ENCODE measurements at places on chromosomes 13 and 19.

- no peak for DNase-seq
Observed at GRCh38 chr19:39310558-39311311, 9.9 kb downstream of the LRFN1 start.

GRCh38 chr13:77810878-77811277 is 107.8 kb downstream of the EDNRB start:
- DNase-seq: no peak

DNA sequence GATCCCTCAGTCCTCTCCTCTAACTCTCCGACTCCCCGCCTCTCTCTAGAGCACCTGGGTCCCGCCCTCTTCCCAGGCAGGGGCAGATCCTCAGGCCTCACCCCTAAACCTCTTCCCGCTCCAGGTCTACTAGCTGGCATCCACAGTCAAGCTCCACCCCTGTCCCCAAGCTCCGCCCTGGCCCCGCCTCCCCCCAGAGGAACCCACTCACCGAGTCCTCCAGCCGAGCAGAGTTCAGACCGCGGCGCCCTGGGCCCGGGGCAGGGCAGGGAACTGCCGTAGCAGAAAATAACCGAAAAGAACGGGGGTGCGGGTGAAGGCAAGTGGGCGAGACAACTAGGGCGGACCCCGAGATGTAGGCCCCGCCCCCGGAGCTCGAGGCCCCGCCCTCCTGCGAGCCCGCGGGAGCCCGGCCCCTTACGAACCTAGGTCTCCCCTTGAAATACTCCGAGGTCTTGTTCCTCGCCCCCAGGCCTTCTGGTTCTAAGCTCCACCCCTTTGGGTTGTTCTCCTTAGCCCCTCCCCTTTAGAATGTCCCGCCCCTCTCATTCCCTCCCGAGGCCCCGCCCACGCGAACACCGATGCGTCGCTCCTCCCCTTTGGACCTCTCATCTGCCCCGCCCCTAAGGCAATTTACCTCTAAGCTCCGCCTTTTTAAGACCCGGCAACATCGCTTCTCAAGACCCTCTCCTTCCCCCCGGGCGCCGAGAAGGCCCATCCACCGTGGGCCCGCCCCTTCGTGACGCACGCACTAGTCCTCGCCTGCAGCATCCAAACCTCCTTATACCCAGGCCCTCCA is at the start of gene GGN:
Gene GGN, minus strand, starts transcription at position 485 of the 799 bp plus-strand sequence. CDS start 773 bp downstream, outside the sequence.
- peak; percentile 86 for DNase-seq

- no peak for DNase-seq
Observed at GRCh38 chr19:38900743-38901190, 998 bp downstream of the NFKBIB start.

DNA sequence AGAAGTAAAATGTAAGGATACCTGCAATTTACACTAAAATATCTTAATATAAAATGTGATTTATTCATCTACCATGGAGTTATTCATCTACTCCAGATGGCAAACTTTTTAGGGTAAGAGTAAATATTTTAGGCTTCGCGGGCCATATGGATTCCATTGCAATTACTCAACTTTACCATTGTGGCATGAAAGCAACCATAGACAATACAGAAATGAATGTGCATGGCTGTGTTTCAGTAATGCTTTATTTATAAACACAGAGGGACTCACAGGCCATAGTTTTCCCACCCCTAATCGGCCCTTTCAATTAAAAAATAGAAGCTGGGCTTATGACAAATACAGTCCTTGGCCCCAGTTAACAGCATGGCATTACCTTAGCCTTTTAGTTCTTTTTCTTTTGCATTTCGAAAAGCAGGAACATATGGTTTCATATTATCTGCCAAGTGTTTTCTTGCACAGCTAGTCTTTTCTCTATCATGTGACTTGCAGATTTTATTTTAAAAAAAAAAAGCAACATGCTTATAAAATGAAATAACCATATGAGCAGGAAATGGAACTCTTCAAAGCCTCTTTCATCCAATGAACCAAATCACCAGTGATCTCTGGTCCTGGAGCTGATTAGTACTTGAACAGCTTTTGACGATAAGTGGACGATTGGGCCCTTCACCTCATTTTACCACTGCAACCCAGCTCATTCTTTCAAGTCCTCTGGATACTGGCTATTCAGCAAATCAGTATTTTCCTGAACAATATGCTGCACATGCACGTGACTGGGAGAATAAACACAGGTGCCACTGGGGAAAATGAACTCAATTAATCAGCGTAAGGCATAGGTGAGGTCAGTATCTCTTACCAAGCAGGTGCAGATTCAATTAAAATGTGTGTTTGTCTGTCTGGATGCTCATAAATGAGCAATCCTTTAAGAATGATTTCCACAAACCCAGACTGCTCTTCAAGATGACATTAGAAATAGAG is 63.9 kb downstream of the LHFPL6 start:
- no peak for DNase-seq

- no peak for DNase-seq
Observed at GRCh38 chr19:33804021-33804799, 7.5 kb downstream of the KCTD15 start.

DNA sequence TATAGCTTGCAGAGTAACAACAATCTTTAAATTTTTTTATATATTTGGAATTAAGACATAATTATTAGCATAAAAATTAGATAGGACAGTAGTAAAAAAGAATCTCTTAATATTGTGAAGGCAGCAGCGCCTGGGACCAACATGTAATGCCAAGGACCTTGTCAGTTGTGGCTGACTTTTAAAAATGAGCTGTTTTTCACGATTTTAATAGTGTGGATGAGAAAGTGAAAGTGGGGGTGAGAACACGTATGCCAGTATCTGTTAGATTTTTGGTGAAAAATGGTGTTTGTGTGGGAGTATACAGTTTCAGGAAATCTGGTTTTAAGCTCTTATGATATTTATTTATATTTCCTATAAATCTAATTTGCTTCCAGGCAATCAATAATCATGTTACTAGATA is 125.2 kb downstream of the LMO7 start:
- no peak for DNase-seq

GRCh38 chr19:46620716-46621115 is 4.2 kb downstream of the PTGIR start:
- no peak for DNase-seq

GRCh38 chr13:108115738-108116137 is 99.6 kb downstream of the LIG4 start:
- no peak for DNase-seq

GRCh38 chr13:98254513-98254912 is 77.4 kb upstream of the RNF113B start:
- no peak for DNase-seq

- no peak for DNase-seq
Observed at GRCh38 chr13:35856084-35856483, 275.1 kb downstream of the DCLK1 start.

DNA sequence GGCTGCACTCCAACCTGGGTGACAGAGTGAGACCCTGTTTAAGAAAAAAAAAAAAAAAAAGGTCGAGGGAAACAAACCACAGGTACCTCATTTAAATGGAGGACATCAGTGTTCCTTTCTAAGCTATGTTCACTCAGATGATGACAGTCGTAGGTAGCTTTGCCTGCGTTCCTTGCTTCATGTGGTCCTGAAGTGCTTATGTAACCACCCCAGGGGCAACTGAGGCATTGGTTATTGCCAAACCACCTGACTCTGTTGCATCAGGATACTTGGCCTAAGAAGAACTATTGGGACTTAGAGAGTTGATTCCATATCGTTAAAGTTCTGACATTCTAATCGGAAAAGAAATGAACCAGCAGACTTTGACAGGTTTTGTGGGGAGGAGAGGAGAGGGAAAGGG is 51.7 kb downstream of the SPATA13 start:
- DNase-seq: no peak

- no peak for DNase-seq
Observed at GRCh38 chr19:46611776-46612175, 10.6 kb downstream of the CALM3 start.

GRCh38 chr19:2474232-2475017 is 1.5 kb upstream of the GADD45B start:
- DNase-seq: peak; percentile 68

DNA sequence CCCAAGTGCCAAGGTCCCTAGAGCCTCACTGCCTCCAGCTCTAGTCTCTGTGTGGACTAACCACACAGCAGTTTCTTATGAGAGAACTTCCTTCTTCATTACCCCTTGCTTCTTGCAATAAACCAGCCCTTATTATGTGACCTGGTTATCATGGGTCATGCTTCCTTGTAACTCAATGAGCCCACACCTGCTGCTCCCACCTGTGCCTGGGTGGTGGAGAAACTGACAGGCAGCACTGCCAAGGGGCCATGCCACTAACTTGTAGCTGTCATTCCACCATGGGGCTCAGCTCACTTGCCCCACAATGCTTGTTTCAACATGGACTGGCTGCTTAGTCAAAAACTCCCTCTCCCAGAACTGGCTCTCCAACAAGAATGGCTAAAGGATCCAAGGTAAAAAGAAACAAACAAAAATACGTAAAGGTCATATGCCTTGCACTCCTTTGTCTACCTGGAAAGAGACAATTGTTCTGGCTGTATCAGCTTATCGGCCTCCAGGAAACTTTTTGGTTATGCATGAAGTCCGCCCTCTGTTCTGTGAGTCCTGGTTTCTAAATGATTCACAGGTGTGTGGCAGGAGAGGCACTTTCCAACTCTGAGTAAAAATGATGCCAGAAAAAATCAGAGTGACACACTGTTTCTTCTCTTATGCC is 446.4 kb downstream of the COG6 start:
- no peak for DNase-seq

DNA sequence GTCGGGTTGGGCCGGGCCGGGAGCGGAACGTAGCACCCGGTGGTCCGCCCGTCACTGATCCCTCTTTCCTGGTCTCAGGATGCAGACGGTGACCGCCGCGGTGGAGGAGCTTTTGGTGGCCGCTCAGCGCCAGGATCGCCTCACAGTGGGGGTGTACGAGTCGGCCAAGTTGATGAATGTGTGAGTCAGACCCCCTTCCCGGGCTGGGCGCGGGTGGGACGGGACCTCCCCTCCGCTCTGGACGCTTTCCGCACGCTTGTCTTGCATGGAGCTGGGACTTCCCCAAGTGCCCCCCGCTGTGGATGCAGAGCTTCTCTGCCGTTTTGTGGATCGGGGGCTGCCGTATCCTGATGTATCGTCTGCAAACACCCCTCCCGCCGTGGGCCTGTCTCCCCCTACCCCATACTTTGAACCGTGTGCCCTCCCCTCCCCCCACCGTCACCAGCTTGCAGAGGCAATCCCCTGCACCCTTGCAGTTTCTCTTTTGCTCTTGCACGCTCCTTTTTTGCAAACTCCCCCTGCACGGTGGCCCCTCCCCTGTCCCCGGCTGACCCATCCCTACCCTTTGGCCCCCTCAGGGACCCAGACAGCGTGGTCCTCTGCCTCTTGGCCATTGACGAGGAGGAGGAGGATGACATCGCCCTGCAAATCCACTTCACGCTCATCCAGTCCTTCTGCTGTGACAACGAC is 669 bp downstream of the GADD45B start:
- peak; percentile 53 for DNase-seq

GRCh38 chr19:16441661-16442162 is 30.1 kb downstream of the EPS15L1 start:
- peak; percentile 6 for DNase-seq

GRCh38 chr13:52832313-52832712 is 16.1 kb downstream of the PCDH8 start:
- DNase-seq: no peak

DNA sequence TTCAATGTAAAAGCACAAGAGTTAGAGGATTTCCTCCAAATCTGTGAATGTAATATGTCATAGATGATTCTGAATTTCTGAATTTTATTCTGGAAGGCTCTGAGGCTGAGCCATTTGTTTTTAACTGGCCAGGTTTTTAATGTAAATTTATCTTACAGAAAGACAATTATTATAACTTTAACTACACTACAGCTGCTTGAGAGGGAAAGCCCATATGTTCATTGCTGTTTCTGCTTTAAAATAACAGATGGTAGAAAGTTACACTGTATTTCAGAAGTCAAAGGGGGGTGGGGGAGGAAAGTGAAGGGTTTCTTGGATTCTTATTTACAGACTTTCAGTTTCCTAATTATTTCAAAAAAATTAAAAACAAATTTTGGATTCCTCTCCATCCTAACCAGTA is 62.8 kb downstream of the DNAJC15 start:
- DNase-seq: no peak

- no peak for DNase-seq
Observed at GRCh38 chr19:19636573-19637185, 6.8 kb downstream of the GMIP start.

- no peak for DNase-seq
Observed at GRCh38 chr13:35693134-35693784, 216.8 kb upstream of the MAB21L1 start.

- DNase-seq: peak; percentile 68
Observed at GRCh38 chr19:39405958-39406655, 540 bp upstream of the ZFP36 start.

- no peak for DNase-seq
Observed at GRCh38 chr13:114023716-114024602, 50.1 kb upstream of the C13orf46 start.

GRCh38 chr19:47587295-47587694 is 14.3 kb upstream of the ZNF541 start:
- DNase-seq: no peak

DNA sequence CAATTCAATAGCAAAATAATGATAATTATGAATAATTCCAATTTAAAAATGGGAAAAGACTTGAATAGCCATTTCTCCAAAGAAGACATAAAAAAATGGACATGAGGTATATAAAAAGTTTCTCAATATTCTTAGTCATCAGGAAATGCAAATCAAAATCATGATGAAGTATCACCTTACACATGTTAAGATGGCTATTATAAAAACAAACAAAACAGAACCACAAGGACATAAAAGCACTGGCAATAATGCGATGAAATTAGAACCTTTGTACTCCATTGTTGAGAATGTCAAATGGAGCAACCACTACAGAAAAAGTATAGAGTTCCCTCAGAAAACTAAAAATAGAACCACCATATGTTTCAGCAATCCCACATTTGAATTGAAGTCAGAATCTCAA is 1186.1 kb downstream of the SLITRK5 start:
- DNase-seq: no peak

DNA sequence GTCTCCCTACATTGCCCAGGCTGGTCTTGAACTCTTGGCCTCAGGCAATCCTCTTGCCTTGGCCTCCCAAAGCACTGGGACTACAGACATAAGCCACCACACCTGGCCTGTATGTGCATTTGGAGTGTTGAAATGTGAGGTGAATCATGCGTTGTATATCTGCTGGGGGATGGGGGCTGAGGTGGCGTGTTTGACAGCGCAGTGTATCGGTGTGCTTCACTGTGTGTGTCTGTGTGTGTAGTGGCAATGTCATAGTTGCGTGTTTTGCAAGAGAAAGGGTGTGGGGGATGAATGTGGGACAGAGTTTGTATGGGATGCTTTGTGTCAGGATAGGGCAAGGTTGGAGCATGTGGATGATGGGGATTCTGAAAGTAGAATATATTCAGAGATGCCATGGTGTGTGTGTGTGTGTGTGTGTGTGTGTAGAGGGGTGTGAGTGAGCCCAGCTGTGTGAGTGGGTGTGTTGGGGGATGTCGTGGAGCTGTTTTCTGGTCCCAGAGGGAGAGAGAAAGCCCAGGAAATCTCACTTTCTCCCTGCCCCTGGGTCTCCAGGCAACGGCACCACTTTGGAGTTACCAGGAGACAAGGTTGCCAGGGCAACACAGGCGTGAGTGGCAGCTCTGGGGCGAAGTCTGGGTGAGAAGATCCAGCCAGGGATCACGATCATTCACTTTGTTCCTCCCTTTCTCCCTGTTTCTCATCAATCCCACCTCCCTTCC is 1.1 kb upstream of the SWSAP1 start:
- DNase-seq: no peak
